Transverse colon (tissue), 4 donors: ENCODE measurements at places on chromosomes 7 and 10. TPM values are rescaled to one million over a fixed set of nuclear protein-coding genes. Genes with fewer than 3 reads are reported as not detected.

LRRC4 gene
- 0.79 TPM for total RNA-seq

CAV2 gene
- total RNA-seq: 15.7 TPM

PLCE1 gene
- 83.0 TPM for total RNA-seq

TASOR2 gene
- total RNA-seq: 59.0 TPM

ARHGEF35 gene
- 29.1 TPM for total RNA-seq

ZDHHC6 gene
- total RNA-seq: 33.9 TPM

PRRT4 gene
- not detected for total RNA-seq

CPED1 gene
- total RNA-seq: 13.3 TPM

POLR3A gene
- total RNA-seq: 12.7 TPM

SKIDA1 gene
- total RNA-seq: not detected

MNX1 gene
- total RNA-seq: 13.3 TPM

CFAP58 gene
- total RNA-seq: 0.16 TPM

LEP gene
- total RNA-seq: 10.8 TPM

PPIF gene
- 37.2 TPM for total RNA-seq

CALHM1 gene
- total RNA-seq: not detected

PRKAR2B gene
- 17.0 TPM for total RNA-seq

FZD1 gene
- total RNA-seq: 8.3 TPM

TFEC gene
- total RNA-seq: 3.0 TPM

PAXIP1 gene
- total RNA-seq: 8.2 TPM

TRIP6 gene
- total RNA-seq: 24.3 TPM

PROSER2 gene
- total RNA-seq: 7.6 TPM

ITIH5 gene
- 13.2 TPM for total RNA-seq

COL13A1 gene
- total RNA-seq: 0.68 TPM

TUBB8 gene
- total RNA-seq: not detected

TMEM130 gene
- total RNA-seq: not detected

METTL27 gene
- 4.3 TPM for total RNA-seq

SPDYE1 gene
- total RNA-seq: not detected

ACSM6 gene
- not detected for total RNA-seq

MPLKIP gene
- total RNA-seq: 9.4 TPM

HABP2 gene
- total RNA-seq: not detected

ADGRA1 gene
- total RNA-seq: not detected

SNX13 gene
- 83.8 TPM for total RNA-seq

STOX1 gene
- total RNA-seq: 1.7 TPM

NHLRC2 gene
- total RNA-seq: 140 TPM

TMEM196 gene
- not detected for total RNA-seq

GPR26 gene
- total RNA-seq: not detected

GSTK1 gene
- 333 TPM for total RNA-seq

SCART1 gene
- 3.4 TPM for total RNA-seq

SRRM3 gene
- 1.4 TPM for total RNA-seq

CNPY4 gene
- total RNA-seq: 8.7 TPM

CHST3 gene
- 4.3 TPM for total RNA-seq

LOXL4 gene
- 3.4 TPM for total RNA-seq

CPN1 gene
- total RNA-seq: not detected

GARIN1A gene
- not detected for total RNA-seq

SMARCD3 gene
- 9.6 TPM for total RNA-seq

CAMK1D gene
- total RNA-seq: 17.6 TPM

DYNC1I1 gene
- 1.8 TPM for total RNA-seq

RASSF4 gene
- total RNA-seq: 26.8 TPM

TEX36 gene
- not detected for total RNA-seq

EIF4H gene
- 175 TPM for total RNA-seq
